Left ventricle myocardium inferior (tissue), 1 donor: ENCODE measurements at places on chromosomes 4 and X. TPM values are rescaled to one million over a fixed set of nuclear protein-coding genes. Genes with fewer than 3 reads are reported as not detected.

GRCh38 chr4:77706717-77707116 lies 101.1 kb downstream of the CXCL13 start:
- DNase-seq: no peak

The MSANTD1 gene
- total RNA-seq: 0.44 TPM

- no peak for DNase-seq
Observed at GRCh38 chrX:8726031-8726652, 5.8 kb downstream of the ANOS1 start.

DNA sequence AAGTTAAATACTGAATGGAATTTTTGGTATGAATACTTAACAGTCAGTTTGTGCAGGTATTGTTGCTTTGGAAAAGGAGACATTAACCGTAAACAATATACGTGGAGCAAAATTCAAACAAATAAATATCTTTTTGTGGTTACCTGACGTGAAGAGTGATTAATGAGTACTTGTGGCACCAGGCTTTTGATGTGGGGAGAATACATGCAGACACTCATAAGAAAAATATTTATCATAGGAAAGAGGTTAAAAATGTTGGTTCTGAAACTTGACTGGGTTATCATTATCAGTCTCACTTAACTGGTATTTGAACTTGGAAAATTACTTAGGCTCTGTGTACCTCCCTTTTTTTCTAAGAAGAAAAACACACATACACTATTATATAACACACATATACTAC lies 136.4 kb upstream of the NDST4 start:
- no peak for DNase-seq

GRCh38 chr4:2570551-2571222 lies 34.2 kb downstream of the FAM193A start:
- DNase-seq: peak; percentile 24

- no peak for DNase-seq
Observed at GRCh38 chrX:41935832-41936231, 12.5 kb upstream of the CASK start.

The RIBC1 gene
- total RNA-seq: 0.49 TPM

- DNase-seq: no peak
Observed at GRCh38 chr4:107579099-107579498, 140.9 kb downstream of the PAPSS1 start.

GRCh38 chr4:72505314-72505744 lies 63.7 kb downstream of the ADAMTS3 start:
- DNase-seq: no peak

DNA sequence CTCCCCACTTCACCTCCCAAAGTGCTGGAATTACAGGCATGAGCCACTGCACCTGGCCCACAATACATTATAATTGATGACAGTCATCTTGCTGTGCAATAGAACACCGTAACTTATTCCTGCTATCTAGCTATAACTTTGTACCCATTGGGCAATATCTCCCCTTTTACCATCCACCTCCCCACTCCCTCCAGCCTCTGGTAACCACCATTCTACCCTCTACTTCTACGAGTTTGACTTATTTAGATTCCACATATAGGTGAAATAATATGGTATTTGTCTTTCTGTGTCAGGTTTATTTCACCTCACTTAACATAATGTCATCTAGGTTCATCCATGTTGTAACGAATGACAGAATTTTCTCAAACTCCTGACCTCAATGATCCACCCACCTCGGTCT lies 8.2 kb upstream of the TEX11 start:
- DNase-seq: no peak

The ZFP42 gene
- not detected for total RNA-seq

The RAB33A gene
- 0.41 TPM for total RNA-seq

GRCh38 chrX:153861151-153861550 lies 24.8 kb downstream of the L1CAM start:
- no peak for DNase-seq

The MBNL3 gene
- 38.5 TPM for total RNA-seq

DNA sequence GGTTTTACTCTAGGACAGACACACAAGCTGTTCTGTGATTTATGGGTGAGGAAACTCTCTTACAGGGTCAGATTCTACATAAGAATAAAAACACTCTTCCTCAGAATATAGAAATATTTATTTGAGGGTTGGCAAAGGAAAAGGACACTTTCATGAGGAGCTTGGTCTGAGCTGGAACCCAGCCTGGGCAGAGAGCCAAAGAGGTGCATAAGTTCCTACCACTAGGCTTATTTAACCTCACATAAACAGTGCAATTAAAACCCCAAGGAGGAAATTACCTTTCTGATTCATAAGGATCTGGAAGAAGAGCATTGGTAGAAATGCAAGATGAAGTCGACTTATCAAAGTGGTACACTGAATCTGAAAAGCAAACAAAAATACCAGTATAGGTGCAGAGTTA lies 32.9 kb downstream of the SETD7 start:
- peak; percentile 29 for DNase-seq

DNA sequence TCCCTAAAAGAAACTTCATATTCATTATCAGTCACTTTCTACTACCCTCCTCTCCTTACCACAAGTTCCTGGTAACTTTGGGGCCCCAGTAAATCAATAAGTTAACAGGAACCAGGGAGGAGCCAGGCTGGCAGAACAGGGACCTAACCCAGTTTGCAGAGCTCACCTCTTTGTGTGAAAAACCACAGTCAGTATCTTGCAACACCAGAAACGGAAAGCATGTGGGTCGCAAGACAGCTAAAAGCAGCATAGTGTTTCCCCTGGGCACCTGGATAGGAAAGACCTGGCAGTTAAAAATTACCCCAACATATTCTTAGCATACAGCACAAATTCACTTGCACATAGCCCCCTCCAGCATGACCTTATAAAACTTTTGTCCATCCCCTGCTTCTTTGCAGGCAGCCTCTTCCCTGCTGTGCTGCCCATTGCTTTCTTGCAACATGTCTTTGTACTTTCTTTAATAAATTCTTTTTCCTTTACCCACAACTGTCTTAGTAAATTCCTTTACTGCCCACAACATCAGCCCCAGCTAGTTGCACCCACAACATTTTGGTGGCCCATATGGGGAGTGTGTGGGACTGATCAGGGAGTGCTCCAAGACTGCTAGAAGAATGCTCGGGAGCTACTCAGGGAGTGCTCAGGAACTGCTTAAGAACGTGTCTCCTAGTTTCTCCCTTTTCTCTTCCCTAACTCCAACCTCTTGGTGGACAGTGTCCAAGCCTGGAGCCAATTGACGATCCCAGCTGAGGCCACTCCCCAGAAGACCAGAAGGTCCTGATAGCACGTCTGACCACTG lies 83.4 kb downstream of the MSN start:
- DNase-seq: no peak

The ADAM29 gene
- total RNA-seq: not detected
